ENCODE measurements at places on chromosomes 16 and 17.

DNA sequence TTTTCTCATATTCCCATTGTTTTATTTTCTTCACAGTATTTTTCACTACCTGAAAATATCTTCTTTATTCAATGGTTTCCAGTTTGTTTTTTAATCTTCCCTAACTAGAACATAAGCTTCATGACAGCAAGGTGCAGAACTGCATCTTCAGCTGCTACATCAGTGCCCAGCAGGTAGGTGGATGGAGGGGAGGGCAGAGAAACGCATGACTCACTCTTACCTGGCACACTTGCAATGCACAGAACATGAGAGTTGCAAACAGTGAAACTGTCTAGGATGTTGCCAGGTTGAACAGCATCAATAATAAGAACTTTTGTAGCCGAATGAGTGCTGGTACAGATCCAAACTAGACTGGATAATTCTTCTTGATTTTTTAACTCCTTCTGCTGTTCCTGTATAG, 127.1 kb downstream of the SPAG9 start:
- no peak for DNase-seq

DNA sequence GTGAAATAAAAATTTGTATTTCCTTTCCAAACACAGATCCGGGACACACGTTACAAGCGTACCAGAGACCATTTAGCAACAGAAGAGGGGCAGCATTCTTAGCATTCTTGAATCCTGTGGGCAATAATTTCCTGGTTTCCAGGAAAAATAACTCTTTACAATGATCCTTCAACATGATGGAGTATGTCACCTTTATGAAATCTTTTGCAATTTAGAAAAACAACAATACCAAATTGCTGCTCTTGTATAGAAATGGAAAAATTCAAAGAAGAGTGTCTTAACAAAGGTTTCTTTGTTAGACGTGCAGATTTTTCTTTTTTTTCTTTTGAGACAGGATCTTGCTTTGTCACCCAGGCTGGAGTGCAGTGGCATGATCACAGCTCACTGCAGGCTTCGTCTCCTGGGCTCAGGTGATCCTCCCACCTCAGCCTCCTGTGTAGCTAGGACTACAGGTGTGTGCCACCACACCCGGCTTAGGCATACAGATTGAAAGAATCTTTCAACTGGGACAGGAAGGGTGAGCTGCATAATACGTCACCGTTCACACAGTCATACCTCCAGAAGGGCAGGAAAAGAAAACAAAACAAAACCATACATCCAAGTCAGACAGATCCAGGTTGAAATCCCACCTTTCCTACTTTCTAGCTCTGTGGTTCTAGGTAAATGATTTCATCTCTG, 10.8 kb upstream of the GCSH start:
- DNase-seq: no peak

- DNase-seq: no peak
These were observed 5.5 kb downstream of the JMJD6 start for GRCh38 chr17:76720941-76721340.

GRCh38 chr17:68603027-68603426, 1.9 kb upstream of the FAM20A start:
- DNase-seq: no peak

DNA sequence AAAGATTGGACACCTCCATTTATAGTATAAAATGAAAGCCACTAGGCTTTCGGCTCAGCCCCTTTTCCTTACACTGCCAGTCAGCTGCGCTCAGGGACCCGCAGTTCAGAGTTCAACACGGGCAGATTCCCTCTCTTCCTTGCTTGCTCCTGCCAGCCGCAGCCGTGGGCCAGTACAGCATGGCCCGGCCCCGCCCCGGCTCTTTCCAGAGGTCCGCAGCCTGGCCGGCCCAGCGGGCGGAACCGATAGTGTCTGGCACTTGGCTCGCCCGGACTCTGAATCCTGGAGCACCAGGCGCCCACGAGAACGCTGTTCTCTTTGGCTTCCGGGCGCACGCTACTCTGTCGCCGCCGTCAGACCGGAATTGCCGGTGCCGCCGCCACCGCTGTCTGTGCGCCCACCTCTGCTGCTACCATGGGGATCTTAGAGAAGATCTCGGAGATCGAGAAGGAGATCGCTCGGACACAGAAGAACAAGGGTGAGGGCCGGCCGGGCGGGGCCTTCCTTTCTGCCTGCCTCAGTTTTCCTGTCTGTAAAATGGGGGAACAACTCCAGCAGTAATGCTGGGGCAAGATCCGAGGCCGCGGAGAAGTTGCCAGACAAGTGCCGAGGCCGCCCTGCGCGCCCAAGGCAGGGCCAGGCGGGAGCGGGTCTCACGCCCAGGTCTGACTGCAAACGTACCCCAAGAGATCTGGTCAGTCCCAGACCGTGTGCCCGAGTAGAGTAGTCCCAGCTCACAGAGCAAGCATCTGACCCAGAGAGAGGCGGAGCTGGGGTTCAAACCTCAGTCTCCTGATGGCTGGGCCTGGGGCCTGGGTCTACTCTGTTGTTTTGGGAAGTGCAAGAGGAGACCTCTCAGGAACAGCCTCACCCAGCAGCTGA, at the start of gene DRG2:
DRG2 (plus strand) TSS at position 339 of the 882 bp plus-strand sequence; CDS start at position 415, 76 bp downstream.
- DNase-seq: peak; percentile 76

Measured in urinary bladder (tissue), 4 donors.